Activated CD4-positive, alpha-beta T cell treated with anti-CD3 and anti-CD28 coated beads, Interleukin-2, amount 10 ng/mL, durations not matched to agents 7 days and 5 days (primary cell): ENCODE measurements at places on chromosomes 4 and X.

- no peak for DNase-seq
Measured at GRCh38 chr4:8840006-8840793, 31.4 kb downstream of the HMX1 start.

GRCh38 chr4:21184788-21185187, 484.5 kb downstream of the PACRGL start:
- DNase-seq: no peak

- DNase-seq: no peak
Measured at GRCh38 chr4:153610623-153611376, 73.3 kb upstream of the TLR2 start.

DNA sequence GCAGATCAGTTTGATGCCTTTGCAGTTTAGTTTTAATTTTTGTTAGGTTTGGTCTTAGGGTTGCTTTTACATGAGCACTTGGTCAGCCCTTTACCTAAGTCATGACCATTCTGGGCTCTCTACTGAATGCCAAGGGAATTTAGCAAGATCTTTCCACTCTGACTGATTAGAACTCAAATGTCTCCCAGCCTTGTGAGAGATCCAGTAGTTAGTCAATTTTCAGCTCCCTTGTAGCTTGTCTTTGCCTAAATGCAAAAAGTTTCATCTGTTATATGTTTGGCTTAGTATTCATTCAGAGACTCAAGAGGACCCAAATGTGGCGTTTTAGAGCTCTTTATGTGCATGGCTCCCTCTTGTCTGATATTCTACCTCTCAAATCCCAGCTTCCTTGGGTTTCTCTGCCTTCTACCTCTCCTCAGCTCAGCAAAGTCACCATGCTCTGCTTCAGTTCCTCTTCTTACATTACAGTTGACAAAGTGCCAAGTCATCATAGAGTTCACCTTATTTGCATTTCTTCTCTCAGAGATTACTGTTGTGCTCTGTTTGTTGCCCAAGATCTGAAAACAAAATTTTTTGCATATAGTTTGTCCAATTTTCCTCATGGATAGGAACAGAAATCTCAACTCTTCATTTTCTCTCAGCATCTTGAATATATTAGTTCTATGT, 17.5 kb upstream of the JAKMIP1 start:
- no peak for DNase-seq

- DNase-seq: no peak
Measured at GRCh38 chrX:129953334-129953648, 29.1 kb upstream of the BCORL1 start.

- DNase-seq: no peak
Measured at GRCh38 chrX:46860557-46860956, 23.7 kb downstream of the RP2 start.

DNA sequence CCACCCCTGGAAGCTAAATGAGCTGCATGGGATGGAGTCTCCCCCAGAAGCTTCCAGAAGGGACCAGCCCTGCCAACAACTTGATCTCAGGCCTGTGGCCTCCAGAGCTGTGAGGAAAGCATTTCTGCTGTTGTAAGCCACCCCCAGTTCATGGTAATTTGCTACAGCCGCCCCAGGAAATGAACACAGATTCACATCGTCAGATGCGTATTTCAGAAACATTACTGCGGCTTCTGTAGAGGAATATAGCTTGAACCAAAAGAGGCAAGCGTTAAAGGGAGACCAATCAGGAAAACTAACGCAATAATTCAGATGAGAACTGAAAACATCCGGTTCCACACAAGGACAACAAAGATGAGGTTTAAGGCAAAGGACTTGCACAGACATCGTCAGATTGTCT, 128.4 kb upstream of the TBL1X start:
- DNase-seq: no peak

DNA sequence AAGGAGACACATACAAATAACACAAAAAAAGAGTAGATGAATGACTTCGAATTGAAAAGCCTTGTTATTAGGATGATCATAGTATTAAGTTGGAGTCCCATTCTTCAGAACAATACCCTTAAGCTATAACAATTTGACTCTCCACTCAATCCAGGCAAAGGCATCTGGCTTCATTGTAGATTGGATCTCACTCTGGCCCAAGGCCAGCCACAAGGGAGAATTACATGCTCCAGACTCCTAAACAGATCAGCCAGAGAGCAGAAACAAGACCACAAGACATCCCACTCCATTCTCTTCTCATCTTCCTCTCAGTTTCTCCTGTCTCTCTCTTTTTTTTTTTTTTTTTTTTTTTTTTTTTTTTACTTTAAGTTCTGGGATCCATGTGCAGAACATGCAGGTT, 213.9 kb downstream of the DHX15 start:
- no peak for DNase-seq

- no peak for DNase-seq
Measured at GRCh38 chrX:41167888-41168287, 82.6 kb downstream of the USP9X start.

DNA sequence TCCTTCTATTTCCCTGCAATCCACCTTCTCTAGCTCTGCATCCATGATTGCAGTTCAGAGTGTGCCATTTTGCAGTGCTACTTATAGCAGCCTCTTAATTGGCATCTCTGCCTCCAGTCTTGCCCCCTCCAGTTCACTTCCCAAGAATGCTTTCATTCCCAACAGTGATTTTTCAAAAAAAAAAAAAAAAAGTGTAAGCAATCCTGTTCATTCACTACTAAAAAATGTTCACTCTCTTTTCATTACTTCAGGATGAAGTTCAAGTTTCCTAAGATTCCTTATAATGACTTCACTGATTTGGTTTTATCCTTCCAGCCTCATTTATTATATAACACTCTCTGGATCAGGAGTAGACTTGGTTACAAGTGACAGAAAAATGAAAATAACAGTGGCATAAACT, 124.7 kb upstream of the LNX1 start:
- no peak for DNase-seq

DNA sequence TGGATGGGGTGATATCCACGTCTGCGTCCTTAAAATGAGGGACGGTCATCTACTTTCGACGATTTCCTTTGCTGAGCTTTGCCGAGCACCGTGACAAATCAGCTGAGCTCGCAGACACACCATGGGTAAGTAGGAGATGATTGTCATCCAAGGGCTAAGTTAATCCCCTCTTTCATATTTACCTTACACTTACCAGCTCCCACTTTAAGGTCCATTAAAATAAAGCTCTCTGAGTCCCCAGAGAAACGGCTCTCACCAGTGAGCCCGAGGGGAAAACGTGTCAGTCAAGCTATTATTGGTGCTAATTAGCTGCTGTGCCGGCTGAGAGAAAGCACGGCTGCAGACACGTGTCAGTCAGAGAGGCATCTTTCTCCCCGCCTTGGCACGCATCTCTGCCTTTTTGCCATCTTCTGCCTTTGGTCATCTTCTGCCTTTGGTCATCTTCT, 72.2 kb downstream of the CRLF2 start:
- DNase-seq: no peak

- DNase-seq: no peak
Measured at GRCh38 chr4:60485276-60485675, 714.9 kb upstream of the ADGRL3 start.

- no peak for DNase-seq
Measured at GRCh38 chr4:167555338-167556022, 321.2 kb upstream of the SPOCK3 start.

- peak; percentile 69 for DNase-seq
Measured at GRCh38 chr4:56505269-56506130, at the start of gene ARL9. TSS of gene ARL9 (plus strand) at chr4:56505791. CDS start at chr4:56505863, 72 bp downstream.

GRCh38 chrX:21960569-21961541, 20.3 kb downstream of the SMS start:
- DNase-seq: no peak

DNA sequence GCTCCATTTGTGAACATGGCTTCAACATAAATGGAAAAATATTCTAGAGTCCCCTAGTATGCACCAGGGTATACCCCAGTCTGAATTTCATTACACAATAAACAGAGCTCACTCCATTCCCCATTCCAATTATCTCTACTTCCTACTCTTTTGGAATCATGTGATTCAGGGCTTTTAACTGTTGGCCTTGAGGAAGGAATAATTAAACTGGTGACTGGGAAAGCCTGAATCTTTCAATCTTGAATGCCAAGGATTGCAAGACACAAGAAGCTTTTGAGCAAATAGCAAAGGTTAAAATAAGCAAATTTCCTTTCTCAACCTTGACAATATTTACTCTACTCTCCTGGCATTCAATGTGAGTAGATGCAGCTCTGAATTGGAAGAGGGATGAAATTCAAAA, 77.5 kb upstream of the INPP4B start:
- no peak for DNase-seq

DNA sequence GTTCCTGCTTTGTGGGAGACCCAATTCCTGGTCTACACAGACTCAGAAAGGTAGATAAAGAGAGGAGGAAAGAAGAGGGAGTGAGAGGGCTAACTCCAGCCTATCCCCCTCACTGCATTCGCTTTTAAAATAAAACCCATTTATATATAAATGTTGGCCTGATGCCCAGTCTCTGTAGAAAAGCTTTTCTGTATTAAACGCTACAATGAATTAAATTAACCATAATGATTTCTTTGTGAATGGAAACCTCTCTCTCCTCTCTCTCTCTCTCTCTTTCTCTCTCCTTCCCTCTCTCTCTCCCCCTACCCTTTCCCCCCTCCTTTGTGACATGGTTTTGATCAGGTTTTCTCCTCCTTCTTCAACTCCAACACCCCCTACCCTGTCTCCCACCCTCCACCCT, 34.8 kb downstream of the PJA1 start:
- DNase-seq: no peak

- DNase-seq: no peak
Measured at GRCh38 chr4:152193059-152193458, 342.8 kb downstream of the FBXW7 start.

DNA sequence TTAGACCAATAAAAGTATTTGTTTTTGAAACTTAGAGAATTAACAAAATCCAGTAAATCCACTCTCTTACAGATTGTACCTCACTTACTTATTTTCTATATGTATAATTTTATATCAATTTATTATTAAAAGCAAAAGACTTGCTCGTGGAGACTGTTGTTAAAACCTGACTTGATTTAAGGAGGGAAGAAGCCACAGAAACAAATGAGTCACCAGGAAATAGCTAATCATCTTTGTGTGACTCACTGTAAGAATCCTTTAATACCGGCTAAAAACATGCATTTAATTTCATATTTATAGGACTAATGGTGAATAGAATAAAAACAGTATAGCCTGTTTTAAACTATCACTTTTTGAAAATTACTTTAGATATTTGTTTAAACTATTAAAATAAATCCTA, 29.9 kb upstream of the UBE2NL start:
- no peak for DNase-seq

DNA sequence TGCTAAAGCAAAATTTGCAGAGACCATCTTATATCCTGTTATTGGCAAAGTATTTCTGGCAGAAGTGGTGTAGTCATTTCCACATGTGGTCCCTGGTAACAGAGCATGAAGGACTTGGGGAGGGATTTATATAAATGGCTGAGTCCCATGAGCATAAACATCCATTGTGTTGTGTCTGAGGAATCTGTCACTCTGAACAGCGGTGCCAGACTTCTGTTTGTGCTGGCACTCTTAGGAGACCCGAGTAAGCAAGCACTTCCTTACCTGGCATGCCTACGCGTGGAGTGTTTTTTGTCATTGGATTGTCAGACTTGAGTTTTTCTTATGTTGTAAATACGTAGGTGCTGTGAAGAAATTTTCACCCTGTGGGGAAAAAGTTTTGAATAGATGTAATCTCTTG, 285.9 kb downstream of the ARHGAP10 start:
- DNase-seq: no peak

DNA sequence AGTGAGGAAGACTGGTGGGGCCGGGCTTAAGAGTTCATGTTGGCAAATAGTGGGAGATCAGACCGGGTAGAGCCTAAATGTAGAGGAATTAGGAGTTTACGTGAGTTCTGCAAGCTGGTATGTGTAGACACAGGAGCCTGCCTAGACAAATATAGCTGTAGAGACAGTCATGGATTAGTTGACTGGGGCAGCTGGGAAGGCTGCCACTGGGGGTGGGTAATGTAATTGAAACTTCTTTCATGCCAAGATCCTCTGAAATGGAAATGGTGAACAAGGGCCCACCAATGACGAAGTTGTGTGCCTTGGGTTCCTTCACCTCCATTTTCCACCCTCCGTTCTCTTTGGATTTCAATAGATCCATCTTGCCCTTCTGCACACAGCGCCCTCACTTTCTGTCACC, 11.9 kb upstream of the CAPN6 start:
- no peak for DNase-seq

GRCh38 chr4:168811207-168811606, 198.8 kb downstream of the CBR4 start:
- no peak for DNase-seq

- DNase-seq: no peak
Measured at GRCh38 chr4:54961357-54961975, 163.9 kb downstream of the KDR start.

- peak; percentile 26 for DNase-seq
Measured at GRCh38 chr4:76251441-76252270, at the start of gene FAM47E. TSS of gene FAM47E (plus strand) at chr4:76251721. CDS start at chr4:76251747, 26 bp downstream.

DNA sequence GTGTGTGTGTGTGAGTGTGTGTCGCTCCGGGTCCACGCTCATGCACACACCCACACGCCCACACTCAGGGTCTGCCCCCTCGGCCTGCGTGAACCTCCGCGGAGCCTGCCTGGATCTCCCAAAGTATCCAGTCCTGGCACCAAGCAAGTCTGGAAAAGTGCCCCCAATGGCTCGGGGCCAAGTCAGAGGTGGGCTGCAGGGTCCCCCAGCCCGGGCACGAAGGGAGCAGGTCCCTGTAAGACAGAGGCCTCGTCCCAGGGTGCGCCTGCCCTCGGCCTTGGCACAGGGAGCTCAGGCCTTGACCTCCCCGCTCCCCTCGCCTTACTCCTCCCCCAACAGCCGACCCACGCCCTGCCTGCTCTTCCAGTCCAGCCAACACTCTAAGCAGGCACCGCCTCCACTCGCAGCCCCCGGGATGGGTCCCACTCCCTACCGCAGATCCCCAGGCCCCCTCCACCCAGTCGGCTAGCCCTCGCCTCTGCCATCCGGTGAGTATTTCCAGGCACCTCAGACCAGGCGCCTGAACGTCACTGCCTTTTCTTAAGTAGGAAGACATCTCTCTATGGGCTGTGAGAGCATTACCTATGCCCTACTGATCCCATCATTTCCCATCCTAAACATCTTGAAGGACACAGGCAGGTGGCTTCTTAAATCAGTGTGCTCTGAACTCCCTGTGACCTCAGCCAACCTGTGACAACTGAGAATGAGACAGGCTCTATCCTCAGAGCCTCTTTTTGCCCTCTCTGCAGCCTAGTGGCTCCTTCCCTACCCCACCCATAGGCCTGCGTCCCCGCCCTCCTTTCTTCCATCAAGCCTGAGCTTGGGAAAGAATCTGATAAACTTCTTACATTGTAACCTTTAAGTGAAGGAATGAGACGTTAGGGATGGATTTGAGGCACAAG, 704 bp downstream of the FAM114A1 start:
- DNase-seq: no peak

DNA sequence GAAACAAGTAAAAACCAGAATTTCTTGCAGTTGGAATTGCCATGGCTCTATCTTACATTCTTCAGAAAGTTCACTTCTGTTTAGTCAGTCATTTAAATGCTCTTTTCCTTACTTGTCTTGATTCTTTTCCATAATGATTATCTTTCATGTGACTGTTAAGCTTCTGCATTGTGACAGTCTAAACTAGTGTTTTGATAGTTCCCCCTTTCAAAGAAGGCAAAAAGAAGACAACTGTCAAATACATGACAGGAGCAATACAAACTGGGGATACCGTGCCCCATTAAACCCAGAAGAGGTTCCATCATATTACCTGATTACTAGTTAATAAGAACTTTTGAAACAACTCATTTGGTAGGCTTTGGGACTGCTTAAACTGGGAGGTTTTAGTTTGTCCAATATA, 476.2 kb downstream of the PCDH19 start:
- no peak for DNase-seq
